ENCODE measurements at places on chromosomes 3 and 15.
A peak's percentile ranks its signal among the peaks of the same experiment; 100 is the strongest.

GRCh38 chr3:70149714-70150400 lies 150.3 kb downstream of the SAMMSON start:
- ATAC-seq = no peak

- no peak for ATAC-seq
Measured at GRCh38 chr15:29945943-29946596, 123.8 kb upstream of the TJP1 start.

DNA sequence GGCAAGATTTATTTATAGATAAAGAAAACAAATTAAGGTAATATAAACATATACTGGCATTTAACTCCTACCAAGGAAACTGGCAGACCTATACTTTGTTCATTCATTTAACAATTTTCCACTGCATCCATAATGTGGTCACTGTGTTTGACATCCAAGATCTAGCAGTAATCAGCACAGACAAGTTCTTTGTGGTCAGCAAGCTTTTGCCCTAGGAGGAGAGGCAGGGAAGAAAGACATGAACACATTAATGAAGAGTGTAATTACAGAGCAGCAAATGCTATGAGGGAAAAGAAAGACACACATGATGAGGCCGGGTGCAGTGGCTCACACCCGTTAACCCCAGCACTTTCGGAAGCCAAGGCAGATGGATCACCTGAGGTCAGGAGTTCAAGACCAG lies 34.4 kb downstream of the SUCLG2 start:
- no peak for ATAC-seq

GRCh38 chr15:45326741-45327140 lies 51.6 kb downstream of the GATM start:
- no peak for ATAC-seq

DNA sequence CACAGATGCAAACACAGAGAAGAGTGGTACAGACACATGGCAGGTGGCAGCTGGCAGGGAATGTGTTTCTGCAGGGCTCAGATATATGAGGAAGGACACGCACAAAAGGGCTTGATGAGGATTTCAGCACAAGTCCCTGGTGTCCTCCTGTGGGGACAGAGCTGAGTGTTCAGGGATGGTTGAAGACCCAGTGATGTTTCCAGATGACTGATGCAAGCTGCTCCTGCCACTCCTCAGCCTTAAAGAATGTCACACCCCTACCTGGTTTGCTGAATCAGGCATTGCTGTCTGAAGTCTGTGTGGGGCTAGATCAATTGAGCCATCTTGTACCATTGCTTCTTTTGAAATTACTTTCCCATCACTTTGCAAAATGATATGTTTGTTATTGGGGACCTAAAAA lies 40.2 kb downstream of the TNFAIP8L3 start:
- no peak for ATAC-seq

GRCh38 chr3:177229791-177230190 lies 32.5 kb upstream of the TBL1XR1 start:
- no peak for ATAC-seq

DNA sequence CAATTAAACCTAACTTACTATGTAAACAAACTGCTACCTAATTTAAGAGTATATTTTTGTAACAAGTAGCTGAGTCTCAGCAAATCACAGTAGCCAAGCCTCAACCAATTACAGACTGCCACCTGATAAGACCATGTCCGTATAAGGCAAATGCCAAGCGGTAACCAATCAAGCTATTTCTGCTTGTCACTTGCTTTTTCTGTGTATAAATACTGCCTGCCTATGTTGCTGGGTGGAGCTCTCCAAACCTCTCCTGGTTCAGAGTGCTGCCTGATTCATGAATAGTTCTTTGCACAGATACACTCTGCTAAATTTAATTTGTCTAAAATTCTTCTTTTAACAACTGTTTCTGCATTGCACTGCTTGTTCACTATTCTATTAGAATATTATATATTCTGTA lies 42.6 kb downstream of the ZNF148 start:
- no peak for ATAC-seq

DNA sequence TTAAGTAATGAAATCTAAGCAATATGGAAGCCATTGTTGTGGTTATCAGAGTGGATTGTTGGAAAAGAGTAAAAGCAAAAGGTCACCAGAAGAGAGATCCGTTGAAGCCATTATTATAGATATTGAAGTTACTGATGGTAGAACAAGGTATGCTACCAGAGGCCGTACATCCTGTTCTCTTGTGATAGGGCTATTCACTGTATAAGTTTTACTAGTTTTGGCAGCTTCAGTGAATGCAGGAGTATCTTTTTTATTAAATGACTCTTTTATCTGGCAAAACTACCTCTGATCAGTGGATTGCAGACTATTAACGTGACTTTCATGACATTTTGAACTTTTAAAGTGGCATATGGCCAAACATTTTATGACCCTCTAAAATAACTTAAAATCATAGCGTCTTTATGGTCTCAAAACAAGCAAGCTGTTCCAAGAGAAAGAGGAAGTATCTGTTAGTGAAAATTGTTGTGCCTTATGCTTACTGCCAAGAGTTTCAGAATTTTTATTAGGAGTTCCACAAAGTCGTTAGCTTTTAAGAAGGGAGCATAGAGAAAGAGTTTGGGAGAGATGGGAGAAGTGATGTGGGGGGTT lies 102.9 kb downstream of the LRRC49 start:
- ATAC-seq = no peak

DNA sequence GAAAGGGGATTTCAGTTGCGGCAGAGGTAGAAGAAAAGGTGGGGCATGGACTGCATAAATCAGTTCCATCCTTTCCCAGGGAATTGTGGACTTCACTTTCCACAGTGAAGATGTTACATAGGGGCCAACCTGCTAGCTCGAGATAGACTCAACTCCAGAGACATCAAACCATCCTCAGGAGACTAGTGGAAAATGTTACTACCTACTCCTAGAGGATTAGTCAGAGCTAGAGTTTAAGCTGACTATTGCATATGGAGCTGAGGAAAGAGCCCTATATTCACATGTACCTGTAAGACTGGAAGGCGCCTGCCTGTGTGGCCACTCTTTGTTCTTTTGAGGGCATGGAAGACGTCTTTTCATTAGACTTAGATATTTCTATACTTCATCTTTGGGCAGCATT lies 69.2 kb downstream of the KLHL25 start:
- no peak for ATAC-seq

DNA sequence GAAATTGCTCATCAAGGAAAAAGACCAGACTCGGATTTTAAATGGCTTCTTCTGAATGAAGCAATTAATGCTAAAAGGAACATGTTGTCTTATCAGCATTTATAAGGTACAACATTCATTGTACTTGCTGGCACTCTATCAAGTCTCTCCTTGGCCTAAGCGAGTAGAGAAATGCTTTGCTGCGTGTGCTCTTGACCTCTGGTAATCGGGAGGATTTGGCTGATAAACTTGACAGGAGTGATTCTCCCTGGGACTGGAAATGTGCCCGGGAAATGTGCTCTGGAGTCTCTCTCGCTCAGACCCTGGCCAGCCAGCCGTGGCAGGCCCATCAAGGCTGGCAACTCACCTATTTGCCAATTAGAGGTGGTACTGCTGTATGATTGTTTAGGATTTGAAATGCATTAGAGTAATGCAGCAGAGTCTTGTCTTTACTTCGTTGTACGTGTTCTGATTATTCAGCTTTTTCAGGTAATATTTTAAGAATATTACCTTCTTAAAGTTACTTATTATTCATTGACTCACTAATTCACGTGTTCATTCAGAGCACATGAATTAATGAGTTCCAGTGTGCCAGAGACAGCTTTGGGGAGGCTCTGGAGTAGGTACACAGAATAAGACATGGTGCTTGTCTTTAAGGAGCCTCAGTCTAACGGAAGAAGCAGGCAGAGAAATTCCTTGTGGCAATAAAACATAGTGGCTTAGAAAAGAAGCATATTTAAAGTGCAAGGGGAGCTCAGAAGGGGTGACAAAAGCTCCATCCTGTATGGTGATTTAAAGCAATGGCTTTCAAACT lies 48.0 kb upstream of the TPRG1 start:
- no peak for ATAC-seq

DNA sequence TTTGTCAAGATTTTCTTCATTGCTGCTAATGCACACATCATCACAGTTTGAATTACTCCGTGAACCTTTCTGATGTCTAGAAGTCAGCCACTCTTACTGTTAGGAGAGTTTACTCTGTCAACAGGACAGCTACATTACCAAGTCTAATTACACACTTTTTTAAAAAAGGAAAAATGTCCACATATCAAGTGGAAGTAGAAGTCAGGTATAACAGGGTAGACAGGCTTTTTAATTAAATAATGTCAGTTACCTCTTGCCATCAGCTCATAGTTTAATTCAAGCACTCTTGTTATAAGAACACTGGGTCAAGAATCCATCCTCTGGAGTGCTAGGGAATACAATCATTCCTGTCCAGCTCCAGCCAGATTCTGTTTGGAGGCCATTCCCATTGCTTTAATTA lies 232.8 kb downstream of the TAFA4 start:
- no peak for ATAC-seq

GRCh38 chr15:78768096-78768495 lies 43.2 kb downstream of the ADAMTS7 start:
- no peak for ATAC-seq

- ATAC-seq = peak; percentile 38
Measured at GRCh38 chr3:100333970-100334487, 528 bp upstream of the NIT2 start.

DNA sequence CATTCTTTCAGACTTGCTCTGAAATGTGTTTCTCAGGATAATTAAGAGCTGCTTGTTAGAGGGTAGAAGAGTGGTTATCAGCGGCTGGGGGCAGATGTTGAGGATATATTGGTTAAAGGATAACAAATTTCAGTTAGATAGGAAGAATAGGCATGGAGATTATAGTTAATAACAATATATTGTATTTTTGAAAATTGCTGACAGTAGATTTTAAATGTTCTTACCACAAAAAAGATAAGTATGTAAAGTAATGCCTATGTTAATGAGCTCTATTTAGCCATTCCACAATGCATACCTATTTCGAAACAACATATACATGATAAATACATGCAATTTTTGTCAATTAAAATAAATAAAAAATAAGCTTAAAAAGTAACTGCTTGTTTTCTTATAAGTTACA lies 123.3 kb downstream of the SERPINI1 start:
- no peak for ATAC-seq

DNA sequence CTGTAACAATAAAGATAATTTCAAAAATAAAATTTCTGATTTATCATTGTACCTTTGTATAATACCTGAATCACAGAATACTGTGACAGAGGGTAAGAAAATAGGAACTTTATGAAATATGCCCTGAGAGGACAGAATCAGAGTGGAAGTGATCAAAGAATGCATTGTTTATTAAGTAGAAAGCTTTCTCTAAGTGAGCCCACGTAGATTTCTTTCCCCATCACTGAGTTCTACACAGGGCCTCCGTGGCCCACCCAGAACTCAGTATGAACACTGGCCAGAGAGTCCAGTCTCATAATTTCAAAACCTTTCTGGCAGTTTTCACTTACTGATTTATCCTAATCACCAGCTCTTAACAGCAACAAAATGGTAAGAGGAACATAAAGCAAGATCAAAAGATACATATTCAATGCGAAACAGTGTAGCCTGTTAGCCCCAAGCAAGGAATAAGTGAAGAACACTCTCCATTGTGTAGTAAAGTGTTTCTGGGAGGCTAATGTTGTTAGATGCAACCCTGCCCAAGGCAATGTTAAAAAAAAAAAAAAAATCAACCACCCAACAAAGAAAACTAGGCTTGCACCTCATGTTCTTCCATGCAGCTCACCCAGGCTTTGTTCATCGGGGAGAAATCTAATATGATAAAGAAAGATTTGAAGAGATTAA lies 341.3 kb downstream of the LSAMP start:
- no peak for ATAC-seq

- ATAC-seq = no peak
Measured at GRCh38 chr15:78536134-78536533, 4.1 kb upstream of the PSMA4 start.

DNA sequence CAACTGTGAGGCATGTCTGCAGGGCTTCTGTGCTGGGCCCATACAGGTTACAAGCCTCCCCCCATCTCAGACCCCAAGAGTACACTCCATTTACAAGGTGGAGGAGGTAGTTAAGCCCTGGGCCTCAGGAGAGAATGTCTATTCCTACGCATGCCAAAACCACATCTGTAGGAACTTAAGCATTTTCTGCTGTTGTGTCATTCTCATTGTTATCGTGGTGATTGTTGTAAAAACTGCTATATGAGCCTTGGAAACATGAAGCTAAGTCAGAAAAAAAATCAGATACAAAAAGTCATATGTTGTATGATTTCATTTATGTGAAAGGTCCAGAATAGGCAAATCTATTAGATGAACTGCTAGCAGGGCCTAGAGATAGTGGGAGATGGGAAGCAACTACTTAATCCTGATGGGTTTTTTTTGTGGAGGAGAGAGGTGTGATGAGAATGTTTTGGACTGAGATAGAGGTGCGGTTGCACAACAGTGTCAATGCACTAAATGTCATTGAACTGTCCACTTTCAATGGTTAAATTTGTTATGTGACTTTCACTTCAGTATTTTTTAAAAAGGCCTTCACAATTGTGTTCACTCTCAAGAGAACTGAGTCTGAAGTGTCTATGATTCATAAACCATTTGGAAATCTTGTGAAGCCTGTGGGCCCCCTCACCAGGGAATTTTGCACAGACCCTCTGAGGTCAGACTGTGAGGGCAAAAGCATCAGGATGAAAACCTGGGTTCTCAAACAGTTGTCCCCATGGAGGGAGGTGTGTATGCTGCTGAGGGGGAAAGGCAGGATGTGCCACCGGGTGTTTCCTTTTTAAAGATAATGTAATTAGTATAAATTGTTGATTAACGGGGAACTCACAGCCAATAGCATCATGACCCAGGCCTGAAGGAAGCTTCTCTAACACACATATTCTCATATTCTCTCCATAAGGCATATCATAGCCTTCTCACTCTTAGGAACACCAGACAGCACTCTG lies 3.2 kb downstream of the RTP3 start:
- peak; percentile 71 for ATAC-seq

DNA sequence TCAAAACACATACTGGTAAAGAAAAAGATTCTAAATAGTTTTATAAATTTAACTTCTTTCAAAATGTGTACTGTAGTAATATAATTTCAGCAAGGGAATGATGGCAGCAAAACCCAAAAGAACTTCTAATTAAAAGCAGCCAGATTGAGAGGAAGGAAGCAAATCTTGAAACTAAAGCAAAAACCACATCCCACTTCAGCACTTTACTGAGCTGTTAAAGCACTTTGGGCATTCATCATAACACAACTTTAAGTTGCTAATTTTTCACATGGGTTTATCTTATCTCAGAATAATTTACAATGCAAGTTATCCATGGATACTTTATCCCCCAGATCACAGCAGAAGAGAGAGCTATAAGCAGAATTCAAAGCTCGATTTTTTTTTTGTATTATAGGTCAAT lies 6.0 kb downstream of the RFC4 start:
- no peak for ATAC-seq

GRCh38 chr3:51539291-51539941 lies 897 bp downstream of the RAD54L2 start:
- peak; percentile 44 for ATAC-seq

- no peak for ATAC-seq
Measured at GRCh38 chr3:177710506-177710905, 513.2 kb upstream of the TBL1XR1 start.

DNA sequence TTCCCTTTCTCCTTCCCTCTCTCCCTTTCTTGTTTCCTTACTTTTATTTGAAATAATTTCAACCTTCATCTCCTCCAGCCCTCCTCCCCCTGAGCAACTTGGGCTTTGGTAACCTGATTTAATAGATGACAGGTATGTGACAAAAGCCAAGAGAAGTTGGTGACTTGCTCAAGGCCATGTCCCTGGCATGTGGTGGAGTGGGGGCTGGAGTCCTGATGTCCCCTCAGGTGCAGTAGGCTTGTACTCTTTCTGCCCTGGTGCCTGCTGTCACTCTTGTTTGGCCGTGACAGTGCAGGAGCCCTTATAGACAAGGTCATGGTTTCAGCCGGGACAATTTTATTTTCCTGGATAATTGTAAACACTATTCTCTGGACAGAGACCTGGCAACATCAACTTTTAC lies 152.7 kb downstream of the SV2B start:
- no peak for ATAC-seq

All from stimulated activated memory B cell treated with anti-CD40 and anti-IgM and Interleukin-4, amounts not matched to agents 10 μg/mL and 1 μg/mL and 100 μg/mL, for 72 hours (primary cell).